ENCODE measurements at places on chromosomes 2 and 18.

- DNase-seq, result no peak
These were observed 12.5 kb downstream of the INPP4A start for GRCh38 chr2:98457045-98457696.

GRCh38 chr2:168138374-168138773, 109.0 kb downstream of the STK39 start:
- no peak for DNase-seq

DNA sequence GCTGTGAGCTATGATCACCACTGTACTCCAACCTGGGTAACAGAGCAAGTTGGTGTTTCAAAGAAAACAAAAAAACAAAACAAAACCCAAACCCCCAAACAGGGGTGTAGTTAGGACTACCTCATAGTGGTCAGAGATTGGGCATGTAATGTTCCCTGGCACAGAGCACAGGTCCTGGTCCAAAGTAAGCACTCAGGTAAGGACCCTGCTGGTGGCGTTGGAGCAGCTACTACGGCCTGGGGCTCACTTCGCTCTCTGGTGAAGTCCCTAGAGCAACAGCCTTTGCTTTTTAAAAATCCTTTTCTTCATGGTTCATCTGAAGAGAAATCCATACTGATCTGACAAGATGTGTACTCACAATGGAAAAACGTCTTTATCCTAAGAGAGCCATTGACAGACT, 130.4 kb downstream of the ZNF236 start:
- no peak for DNase-seq

DNA sequence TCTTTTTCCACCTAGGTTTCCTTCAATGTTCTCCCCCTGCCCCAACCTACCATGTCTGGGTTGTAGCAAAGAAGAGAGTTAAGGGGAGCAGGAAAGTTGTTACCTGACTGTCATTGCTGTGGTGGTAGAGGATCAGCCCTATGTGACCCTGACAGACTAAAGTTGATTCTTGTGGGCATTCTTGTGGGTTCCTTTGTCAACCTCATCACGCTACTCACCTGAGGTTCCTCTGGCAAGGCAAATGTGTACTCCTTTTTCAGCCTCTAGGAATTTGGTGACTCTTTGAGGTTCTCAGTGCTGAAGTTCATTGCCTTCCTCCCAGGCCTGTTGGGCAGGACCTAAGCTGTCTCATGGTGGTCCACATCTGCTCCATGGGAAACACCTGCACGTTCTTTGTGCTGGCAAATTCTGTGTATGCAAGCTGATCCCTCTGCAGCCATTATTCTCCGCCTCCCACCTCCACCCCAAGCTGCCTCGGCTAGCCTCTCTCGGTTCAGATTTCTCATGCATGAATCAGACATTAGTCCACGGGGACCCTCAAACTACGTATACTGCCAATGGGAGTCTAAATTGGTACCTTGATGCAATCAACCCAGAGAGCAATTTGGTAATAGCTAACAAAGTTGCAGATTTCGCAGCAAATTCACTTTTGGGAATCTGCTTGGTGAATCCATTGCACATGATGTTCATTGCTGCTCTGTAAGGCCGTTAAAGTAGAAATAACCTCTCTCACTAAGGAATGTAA, 1.5 kb upstream of the GMCL1 start:
- DNase-seq, result no peak
